ENCODE measurements at places on chromosomes 6 and 20.
A peak's percentile ranks its signal among the peaks of the same experiment; 100 is the strongest.

- no peak for DNase-seq
Measured at GRCh38 chr6:103326760-103327757, 1532.7 kb downstream of the HACE1 start.

DNA sequence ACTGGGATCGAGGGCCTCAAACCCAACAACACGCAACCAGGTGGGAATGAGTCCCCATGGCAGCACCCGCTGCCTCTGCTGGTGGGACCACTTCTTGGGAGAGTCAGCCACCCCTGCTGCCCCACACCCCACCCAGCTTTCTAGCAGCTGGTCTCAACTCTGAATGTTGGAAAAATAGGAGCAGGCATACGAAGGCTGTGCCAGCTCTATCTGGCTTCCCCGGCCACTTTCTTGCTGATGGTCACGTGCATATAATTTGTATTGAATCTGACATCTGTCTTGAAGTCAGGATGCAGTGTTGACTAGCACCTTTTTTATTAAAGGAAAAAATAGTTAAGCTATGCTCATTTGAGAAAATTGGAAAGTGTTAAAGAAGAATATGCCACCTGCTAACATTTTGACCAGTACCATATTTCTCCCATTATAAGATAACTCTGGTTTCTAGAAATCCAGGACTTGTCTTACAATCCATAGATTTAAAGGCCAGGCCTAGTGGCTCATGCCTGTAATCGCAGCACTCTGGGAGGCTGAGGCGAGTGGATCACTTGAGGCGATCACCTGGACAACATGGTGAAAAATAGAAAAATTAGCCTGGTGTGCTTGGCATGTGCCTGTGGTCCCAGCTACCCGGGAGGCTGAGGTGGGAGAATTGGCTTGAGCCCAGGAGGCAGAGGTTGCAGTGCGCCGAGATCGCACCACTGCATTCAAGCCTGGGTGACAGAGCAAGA is 26.9 kb upstream of the MAPRE1 start:
- DNase-seq, result no peak

- no peak for DNase-seq
Measured at GRCh38 chr20:58706975-58707681, 14.5 kb downstream of the NPEPL1 start.

- DNase-seq, result no peak
Measured at GRCh38 chr6:168278904-168279303, 40.7 kb downstream of the DACT2 start.

DNA sequence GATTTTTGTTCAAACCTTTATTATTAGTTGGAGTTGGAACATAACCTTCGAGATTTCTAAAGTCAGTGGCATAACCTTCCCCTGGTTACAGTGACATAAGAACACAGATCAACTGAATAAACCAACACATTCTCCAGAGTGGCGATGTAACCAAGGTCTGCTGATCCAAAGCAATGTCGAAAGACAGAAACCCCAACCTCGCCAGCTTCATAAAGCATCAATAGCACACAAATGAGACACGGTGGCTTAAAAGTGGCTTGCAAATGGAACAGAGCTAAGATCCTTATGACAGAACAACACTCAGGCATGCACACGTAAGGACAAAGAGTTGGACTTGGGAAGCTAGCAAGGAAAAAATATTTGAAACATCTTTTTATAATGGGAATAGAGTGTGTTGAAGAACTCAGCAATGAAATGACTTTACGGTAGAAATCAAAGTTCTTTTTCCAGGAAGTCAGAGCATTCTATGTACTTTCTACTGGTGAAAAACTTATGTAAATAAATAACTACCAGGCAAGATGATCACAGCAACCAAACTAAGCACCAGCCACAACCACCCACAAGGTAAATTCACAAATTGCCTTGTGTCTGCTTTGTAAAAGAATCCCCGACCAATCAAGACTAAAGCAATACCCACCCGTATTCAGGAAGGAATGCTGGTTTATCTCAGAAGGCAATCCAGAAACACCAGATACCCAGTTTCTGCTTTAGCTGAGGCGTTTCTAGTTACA is 61.0 kb upstream of the NHSL1 start:
- no peak for DNase-seq

- no peak for DNase-seq
Measured at GRCh38 chr20:36754656-36755222, 8.8 kb upstream of the NDRG3 start.

DNA sequence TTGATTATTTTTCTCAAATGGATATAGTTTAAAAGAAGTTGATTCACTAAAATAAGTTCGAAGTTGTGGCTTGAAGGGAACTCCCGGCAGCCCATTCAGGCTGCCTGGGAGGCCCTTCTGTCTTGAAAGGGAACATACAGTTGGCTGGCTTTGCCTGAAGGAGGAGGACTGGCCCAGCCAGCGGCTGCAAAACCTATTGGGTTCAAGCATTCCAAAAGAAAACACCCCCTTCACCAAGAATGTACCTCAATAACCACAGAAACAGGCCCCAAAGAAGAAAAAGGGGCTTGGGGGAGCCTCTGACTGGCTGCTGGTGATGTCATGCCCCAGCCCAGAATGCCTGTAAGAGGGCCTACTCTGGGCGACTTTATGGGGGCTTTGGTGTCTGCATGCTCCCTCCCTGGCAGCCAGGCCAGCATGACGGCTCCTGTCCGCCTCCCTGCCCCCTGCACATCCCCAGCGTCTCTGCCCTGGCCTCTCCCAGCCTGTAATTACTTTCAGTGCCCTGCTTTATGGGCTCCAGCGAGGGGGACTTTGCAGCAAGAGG is 36.5 kb downstream of the MAFB start:
- no peak for DNase-seq

- DNase-seq, result no peak
Measured at GRCh38 chr20:24134284-24134683, 145.7 kb upstream of the GGTLC1 start.

DNA sequence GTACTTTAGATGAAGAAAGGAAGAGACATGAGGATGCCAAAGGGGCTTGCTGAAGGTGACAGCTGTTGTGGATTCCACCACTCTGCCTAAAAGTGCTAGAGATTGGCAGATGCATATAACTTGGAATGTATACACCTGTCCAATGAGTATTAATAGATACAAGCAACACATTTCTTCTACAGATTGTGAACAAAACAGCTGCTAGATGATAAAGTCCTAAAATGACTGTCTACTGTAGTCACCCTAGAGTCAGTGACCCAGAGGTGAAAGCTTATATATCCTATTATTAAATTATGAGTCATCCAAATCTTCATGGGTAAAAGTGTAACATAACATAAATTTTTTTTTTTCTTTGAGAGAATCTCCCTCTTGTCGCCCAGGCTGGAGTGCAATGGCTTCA is 5.2 kb downstream of the RNF217 start:
- no peak for DNase-seq

DNA sequence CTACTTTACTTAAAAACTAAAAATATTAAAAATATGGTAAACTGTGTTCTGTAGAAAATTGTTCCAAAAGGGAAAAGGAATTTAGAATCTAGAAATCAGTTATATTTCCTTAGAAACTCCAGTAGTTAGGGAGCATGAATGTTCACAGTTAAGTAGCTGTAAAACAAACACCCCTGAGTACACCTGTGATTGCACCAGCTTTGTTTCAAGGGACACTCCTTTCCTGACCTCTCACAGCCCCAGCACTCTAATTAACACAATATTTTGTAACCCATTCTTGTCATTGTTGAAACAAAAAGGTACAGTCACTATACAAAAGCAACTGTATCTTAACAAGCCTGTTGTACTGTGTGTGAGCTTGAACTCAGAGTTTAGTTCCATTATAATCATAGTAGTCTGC is 72.3 kb downstream of the NCOA7 start:
- DNase-seq, result no peak

GRCh38 chr20:58435237-58435636 is 46.2 kb downstream of the VAPB start:
- DNase-seq, result no peak

DNA sequence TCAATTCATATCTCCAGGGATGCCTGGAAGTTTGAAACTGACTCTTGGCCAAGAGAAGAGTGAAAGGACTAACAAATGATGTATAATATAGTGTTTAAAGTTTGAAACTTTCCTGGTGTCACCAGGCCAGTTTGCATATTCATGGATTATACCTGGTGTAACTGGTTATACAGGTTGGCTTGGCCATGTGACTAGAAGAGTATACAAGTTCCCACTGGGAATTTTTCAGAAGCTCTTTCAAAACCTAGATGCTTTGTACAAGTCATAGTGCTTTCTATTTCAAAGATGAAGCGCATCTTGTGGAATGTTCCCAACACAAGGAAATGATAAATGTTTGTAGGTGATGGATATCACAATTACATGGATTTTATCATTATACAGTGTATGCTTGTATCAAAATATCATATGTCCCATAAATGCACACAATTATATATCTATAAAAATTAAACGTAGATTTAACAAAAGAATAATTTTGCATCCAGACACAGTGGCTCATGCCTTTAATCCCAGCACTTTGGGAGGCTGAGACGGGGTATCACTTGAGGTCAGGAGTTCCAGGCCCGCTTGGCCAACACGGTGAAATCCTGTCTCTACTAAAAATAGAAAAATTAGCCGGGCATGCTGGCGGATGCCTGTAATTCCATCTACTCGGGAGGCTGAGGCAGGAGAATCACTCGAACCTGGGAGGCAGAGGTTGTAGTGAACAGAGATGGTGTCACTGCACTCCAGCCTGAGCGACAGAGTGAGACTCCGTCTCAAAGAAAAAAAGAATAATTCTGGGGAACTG is 1420.2 kb downstream of the GRIK2 start:
- no peak for DNase-seq

- no peak for DNase-seq
Measured at GRCh38 chr20:52864916-52865605, 107.1 kb upstream of the TSHZ2 start.

GRCh38 chr6:42091718-42092023 is 41.3 kb downstream of the TAF8 start:
- no peak for DNase-seq

DNA sequence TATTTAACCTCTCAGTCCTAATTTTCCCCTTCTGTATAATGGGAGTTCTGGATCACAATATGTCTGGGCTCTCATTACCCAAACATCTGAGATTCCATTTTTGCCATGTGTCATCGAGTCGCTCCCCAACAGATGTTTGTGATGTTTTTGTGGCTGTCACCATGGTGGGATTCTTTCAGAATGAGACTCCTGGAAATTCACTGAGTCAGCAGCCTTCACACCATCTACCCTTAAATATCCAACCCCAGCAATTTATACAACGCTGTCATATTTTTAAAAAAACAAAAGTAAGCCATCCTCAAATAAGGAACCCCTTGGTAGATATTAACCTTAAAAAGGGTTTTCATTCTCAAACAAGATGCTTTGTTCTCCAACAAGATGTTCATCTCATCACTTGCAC is 20.9 kb downstream of the NRSN1 start:
- DNase-seq, result no peak

- DNase-seq, result no peak
Measured at GRCh38 chr6:17650656-17651309, 50.7 kb downstream of the FAM8A1 start.

- DNase-seq, result no peak
Measured at GRCh38 chr6:6659600-6660327, 71.2 kb downstream of the LY86 start.

DNA sequence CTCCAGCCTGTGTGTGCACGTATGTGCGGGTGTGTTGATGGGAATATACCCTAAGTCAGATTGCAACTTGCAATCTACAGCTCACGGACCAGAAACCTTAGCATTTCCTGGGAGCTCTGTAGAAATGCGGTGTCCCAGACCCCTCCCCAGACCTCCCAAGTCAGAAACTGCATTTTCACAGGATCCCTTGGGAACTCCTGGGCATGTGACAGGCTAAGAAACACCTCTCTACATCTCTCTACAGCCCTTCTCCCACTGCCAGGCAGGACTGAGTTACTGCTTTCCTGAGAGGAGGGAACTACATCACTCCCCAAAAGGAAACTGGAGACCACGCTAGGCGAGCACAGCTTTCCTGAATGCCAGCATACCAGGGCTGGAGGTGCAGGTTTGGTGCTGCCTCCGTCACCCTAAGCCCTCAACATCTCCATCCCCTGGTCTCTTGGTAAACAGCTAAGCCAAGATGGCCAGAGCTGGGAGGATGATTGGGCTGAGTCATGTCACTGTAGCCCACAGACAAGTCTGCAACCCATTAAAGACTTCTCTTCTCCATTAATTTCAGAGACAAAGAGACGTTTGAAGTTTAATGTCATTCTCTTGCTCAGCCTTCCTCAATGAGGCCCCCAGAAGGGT is 194.4 kb downstream of the BMP7 start:
- no peak for DNase-seq

GRCh38 chr6:109285366-109285765 is 96.9 kb downstream of the CD164 start:
- DNase-seq, result no peak

GRCh38 chr6:132300323-132300949 is 100.8 kb downstream of the MOXD1 start:
- peak; percentile 2 for DNase-seq

GRCh38 chr6:166206066-166206465 is 38.4 kb upstream of the TBXT start:
- no peak for DNase-seq

DNA sequence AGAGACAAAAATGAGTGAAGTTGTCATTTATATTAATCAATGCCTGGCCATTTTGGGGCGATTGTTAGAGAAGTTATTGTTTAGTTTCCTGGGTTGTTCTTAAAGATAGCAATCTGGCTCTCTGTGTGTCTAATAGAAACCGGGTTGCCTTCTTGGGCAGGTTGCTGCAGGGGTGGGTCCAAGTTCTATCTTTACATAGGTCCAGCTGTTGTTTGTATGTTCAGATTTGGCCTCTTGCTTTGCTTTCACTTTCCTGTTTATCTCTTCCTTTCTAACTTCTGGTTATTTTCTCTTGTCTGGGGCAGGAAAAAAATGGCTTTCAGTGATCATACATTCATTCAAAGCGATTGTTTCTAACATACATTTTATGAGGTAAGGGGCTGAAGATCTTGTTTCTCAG is 128.4 kb upstream of the NOX3 start:
- DNase-seq, result no peak

- no peak for DNase-seq
Measured at GRCh38 chr6:170147056-170147787, 143.7 kb downstream of the DLL1 start.

GRCh38 chr6:134706806-134707205 is 243.1 kb downstream of the ALDH8A1 start:
- no peak for DNase-seq

- no peak for DNase-seq
Measured at GRCh38 chr20:3473944-3474343, 3.1 kb downstream of the ATRN start.

Data from activated T-cell treated with anti-CD3 and anti-CD28 coated beads for 48 hours (primary cell).